Skin of body (tissue), 3 donors: ENCODE measurements at places on chromosomes 12 and 14.

DNA sequence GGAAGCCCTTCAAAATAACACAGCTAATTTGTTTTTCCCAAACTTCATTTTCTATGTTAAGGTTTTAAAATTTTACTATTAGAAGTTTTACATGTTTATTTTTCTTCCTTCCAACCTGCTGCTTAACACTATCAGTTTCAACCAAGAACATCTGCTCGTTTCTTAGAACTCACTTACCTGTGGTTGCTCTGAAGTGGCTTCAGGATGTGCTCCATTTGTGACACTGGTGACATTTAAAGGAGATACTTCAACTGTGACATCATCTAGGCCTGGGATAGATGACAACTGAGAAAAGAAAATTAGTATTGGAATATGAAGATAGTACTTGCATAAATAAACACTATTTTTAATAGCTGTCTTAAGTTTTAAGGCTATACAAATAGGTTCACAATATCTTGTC, 17.9 kb downstream of the WASHC3 start:
- no peak for DNase-seq

GRCh38 chr12:79046021-79046420, 181.4 kb downstream of the SYT1 start:
- no peak for DNase-seq

GRCh38 chr12:11916113-11916512, 154.6 kb upstream of the BCL2L14 start:
- no peak for DNase-seq

GRCh38 chr12:87127272-87127671, 871.1 kb upstream of the MGAT4C start:
- no peak for DNase-seq

GRCh38 chr12:45122768-45123380, 72.0 kb upstream of the DBX2 start:
- DNase-seq = peak; percentile 47

- no peak for DNase-seq
Observed at GRCh38 chr14:31118892-31119291, 88.7 kb downstream of the HECTD1 start.

- DNase-seq = no peak
Observed at GRCh38 chr12:53031616-53032015, 18.2 kb upstream of the TNS2 start.

DNA sequence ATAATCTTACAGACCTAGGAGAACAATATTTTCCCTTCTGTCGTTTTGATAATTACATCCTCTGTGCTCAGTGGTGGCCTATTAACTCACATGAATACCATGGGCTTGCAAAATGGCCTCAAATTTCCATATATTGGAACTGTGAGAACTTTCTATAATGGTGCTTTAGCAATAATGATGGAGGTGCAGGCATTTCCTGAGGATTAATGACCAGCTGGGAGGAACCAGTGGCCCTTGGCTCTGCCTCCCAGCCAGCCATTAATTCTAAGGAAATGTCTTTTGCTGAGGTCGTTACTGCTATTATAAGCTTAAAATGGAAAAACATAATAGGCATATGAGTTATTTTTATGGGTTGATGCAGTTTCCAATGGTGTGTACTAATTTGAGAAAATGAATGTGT, 33.6 kb downstream of the HMGA2 start:
- DNase-seq = no peak

GRCh38 chr12:131513606-131514005, 197.3 kb upstream of the SFSWAP start:
- DNase-seq = no peak

- no peak for DNase-seq
Observed at GRCh38 chr12:76480796-76481195, 78.8 kb downstream of the OSBPL8 start.

- peak; percentile 93 for DNase-seq
Observed at GRCh38 chr12:4269279-4269991, 4.1 kb upstream of the CCND2 start.

DNA sequence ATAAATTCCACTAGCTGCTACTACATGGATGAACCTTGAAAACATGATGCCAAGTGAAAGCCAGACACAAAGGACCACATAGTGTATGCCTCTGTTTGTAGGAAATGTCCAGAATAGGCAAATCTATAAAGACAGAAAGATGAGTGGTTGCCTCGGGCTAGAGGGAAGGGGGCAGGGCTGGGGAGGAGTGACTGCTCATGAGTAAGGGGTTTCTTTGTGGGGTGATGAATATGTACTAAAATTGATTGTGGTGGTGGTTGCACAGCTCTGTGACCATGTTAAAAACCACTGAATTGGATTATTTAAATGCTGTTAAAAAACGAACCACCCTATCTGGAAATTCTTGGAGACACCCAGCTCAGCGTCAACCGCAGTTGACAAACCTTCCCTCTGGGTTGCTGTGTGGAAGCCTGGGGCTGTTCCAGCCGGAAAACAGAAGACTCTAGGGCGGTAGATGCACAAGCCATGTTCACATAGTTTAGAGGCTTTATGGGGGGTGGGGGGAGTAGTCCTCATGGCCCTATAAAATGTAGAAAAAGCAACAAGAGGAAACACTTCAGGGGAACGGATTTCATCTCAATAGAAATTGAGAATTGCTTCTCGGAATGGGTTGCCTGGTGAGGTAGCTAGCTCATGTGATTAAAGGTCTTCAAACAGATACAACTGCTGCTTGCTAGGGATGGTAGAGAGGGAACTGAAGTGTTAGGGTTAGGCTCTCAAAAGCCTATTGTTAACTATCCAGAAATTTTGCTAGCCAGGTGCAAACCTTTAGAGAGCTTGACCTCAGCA, 29.4 kb downstream of the RIN3 start:
- no peak for DNase-seq

- no peak for DNase-seq
Observed at GRCh38 chr12:12195081-12195480, 71.8 kb downstream of the LRP6 start.

- no peak for DNase-seq
Observed at GRCh38 chr12:40313928-40314327, 89.1 kb downstream of the LRRK2 start.

- DNase-seq = no peak
Observed at GRCh38 chr12:11731455-11731854, 82.0 kb downstream of the ETV6 start.

- DNase-seq = no peak
Observed at GRCh38 chr12:14825256-14825655, 11.3 kb upstream of the SMCO3 start.

DNA sequence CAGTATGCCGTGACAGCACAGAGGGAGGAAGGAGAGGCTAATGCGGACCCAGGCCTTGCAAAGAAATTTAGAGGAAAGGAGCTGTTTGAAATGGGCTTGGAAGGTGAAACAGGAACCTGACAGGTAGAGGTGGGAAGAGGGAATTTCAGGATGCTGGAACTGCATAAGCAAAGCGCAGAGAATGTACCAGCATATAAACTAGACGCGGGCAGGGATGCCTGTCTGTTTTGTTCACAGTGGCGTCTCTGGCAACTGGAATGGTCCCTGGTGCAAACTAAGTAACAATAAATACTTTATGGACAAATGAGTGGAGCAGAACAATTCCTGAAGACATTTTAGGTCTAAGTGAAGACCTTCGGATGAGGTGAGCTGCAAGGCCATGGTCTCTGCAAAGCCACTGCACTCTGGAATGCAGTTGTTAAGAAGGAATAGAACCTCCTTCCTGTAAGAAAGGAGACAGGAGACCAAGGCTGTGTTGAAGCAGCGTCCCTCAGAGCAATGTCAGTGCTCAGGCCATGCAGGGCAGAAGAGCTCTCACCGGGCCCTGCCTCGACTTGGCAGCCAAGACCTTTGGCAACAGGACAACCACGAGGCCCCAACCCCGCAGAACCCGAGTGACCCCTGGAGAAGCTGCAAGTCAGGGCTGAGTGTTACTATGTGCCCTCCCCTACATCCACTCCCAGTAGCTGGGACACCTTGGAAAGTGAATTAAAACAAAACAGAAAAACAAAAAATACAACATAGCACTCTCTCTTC, 42.8 kb downstream of the PITPNM2 start:
- DNase-seq = no peak

- DNase-seq = no peak
Observed at GRCh38 chr14:67245104-67245503, 3.9 kb downstream of the PALS1 start.

DNA sequence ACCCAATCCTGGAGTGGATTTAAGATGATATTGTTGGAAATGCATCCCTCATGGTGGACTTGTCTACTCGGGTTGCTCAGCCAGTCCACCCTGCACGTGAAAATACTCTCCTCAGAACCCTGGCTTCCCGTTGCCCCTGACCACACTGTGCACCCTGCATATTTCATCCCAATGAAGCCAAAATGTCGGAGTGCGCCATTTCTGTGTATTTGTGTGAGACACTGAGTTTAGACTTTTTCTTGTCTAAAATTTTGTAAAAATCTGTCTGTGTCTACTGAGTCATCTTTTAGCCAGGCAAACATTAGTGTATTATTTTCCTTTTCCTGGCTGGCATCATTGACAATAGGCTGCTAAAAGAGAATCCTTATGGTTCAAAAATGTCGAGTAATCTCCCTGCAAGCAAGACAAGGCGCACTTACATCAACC, 485 bp upstream of the PNMA1 start:
- DNase-seq = peak; percentile 52

GRCh38 chr12:22577667-22578066, 33.3 kb upstream of the C2CD5 start:
- DNase-seq = no peak

DNA sequence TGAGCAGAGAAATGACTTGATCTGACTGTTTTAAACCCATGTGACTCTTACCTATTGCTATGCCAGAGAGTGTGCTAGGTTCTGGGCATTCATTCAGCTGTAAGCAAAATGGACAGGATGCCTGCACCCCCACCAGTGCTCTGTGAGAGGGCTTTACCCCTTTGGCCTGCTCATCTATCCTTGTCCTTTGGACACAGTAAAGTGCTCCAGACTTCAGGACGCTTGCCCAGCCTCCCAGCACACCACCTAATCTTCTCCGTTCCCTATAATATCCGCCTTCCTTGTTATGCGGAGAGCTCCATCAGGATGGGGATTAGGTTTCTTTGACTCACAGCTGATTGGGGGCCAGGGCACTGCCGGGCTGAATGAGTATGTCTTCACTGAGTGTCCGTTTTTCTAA, 4.4 kb upstream of the ZNF839 start:
- DNase-seq = no peak

- no peak for DNase-seq
Observed at GRCh38 chr12:45648070-45648469, 81.4 kb upstream of the ARID2 start.

- no peak for DNase-seq
Observed at GRCh38 chr14:43105305-43105704, 1401.8 kb downstream of the FSCB start.

DNA sequence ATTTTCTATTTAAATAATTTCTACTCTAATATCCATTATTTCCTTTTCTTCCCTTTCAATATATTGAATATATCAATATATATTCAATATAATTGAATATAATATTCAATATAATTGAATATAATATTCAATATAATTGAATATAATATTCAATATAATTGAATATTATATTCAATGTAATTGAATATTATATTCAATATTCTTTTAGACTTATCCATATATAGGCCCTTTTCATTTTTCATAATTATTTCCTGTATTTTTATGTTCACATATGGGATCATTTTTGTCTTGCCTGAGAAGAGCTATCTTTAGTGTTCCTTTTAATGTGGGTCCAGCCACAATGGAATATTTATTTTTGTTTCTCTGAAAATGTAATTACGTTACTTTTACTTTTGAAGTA, 88.9 kb upstream of the ESRRB start:
- no peak for DNase-seq

GRCh38 chr14:88129306-88130056, 124.5 kb downstream of the GPR65 start:
- peak; percentile 60 for DNase-seq

GRCh38 chr12:123064366-123064765, 83.9 kb downstream of the ARL6IP4 start:
- no peak for DNase-seq

- peak; percentile 80 for DNase-seq
Observed at GRCh38 chr14:58428118-58428683, 682 bp downstream of the KIAA0586 start.

GRCh38 chr12:10636611-10637010, 23.2 kb upstream of the MAGOHB start:
- no peak for DNase-seq

GRCh38 chr14:23430723-23431085, 4.8 kb downstream of the MYH7 start:
- DNase-seq = no peak

DNA sequence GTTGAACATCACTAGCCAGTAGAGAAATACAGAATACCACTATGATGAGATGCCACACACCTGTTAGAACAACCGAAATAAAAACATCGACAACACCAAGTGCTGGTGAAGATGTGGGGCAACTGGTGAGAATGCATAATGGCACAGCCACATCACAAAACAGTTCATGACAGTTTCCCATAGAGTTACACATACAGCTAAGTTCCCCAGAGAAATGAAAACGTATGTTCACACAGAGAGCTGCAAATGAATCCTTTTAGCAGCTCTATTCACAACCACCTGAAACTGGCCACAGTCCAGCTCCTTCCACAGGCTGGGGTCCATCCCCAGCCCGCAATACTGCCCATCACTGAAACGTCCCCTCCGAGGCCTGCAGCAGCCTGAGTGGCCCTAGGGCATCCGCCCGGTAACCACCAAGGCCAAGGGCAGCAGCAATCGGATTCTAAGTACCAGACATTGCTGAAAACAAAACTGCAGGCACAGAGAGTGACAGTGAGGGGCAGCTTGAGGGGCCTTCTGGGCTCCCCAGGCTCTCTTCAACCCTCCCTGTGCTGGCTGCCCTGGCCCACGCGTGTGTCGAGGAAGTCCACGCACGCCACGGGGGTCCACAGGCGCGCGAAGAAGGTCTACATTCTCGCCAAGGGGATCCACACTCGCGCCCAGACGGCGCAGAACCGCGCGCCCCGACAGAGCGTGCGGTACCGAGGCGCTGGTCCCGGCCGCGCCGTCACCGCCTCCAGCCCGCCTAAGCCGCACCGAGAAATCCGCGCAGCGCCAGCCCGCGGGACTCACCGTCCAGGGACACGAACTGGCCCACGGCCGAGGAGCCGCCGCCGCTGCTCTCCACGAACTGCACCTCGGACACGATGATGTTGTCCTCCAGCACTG, 903 bp downstream of the BRF1 start:
- no peak for DNase-seq

DNA sequence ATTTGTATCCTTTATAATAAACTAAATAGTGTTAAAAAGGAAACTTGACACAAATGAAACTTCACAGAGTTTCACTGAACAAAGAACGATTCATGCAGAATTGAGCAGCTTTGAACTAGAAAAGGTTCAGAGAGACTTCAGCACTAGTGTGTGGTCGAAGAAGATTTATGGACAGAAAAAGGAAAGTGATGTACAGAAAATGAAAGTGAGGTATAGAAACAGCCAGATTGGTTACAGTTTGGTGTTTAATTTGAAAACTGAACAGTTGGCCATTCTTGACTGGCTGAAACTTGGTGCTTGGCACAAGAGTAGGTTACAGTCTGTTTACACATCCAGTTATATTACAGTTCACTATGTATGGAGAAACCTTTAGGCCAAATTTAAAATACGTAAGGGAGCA, 207.1 kb downstream of the GALC start:
- DNase-seq = no peak

GRCh38 chr14:30849354-30849753, 25.0 kb upstream of the COCH start:
- no peak for DNase-seq
